ENCODE measurements at places on chromosomes 4 and X.

GRCh38 chrX:13430136-13430827, 110.4 kb upstream of the ATXN3L start:
- DNase-seq = no peak

DNA sequence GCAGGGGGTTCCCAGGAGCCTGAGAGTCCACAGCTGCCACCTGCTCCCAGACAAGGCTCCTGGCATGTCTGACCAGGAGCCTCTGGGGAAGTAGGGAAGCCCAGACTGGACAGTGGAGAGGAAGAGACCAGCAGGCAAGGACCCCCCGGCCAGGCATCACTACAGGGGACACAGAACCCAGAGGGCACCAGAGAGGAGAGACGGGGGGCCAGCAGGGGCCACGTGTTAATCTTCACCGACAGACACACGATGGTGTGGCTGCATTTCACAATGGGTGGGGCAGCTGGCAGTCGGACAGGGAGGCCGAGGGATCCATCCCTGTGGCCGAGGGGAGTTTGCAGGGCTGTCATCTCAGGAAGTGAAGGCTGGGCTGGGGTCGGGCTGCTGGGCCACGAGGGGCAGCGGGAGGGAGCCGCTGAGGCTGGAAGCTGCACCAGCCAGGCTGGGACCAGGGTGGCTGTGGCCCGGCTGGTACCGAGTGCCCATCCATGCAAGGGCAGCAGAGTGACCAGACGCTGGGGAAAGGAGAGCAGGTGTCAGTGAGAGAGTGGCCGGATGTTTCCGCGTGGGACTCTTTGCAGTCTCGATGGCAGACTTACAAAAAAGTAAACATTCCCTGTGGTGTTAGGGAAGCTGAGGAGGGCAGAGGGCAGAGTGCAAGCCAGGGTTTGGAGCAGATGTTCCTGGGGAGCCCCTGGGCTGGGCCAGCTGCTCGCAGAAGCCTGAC, 4.7 kb downstream of the PDE6B start:
- DNase-seq = no peak

- DNase-seq = no peak
These were observed 994.9 kb upstream of the SLIT2 start for GRCh38 chr4:19256823-19257222.

DNA sequence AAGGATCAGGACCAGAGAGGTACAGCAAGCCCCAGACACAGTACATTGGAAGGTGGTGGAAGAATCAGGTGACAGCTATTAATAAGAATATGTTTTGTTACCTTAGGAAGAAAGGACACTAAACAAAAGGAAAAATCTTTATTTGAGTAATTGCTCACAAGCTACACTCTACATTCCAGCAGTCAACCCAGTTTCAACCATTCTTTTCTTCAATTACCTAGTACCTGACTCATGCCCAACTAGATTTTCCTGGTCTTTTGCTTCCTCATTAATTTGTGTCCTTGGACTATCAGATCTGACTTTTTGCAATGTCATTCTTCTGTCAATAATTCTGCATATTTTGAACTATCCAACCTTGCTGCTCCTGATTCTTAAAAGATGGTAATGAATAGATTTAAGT, 22.5 kb upstream of the GLRA2 start:
- DNase-seq = no peak

DNA sequence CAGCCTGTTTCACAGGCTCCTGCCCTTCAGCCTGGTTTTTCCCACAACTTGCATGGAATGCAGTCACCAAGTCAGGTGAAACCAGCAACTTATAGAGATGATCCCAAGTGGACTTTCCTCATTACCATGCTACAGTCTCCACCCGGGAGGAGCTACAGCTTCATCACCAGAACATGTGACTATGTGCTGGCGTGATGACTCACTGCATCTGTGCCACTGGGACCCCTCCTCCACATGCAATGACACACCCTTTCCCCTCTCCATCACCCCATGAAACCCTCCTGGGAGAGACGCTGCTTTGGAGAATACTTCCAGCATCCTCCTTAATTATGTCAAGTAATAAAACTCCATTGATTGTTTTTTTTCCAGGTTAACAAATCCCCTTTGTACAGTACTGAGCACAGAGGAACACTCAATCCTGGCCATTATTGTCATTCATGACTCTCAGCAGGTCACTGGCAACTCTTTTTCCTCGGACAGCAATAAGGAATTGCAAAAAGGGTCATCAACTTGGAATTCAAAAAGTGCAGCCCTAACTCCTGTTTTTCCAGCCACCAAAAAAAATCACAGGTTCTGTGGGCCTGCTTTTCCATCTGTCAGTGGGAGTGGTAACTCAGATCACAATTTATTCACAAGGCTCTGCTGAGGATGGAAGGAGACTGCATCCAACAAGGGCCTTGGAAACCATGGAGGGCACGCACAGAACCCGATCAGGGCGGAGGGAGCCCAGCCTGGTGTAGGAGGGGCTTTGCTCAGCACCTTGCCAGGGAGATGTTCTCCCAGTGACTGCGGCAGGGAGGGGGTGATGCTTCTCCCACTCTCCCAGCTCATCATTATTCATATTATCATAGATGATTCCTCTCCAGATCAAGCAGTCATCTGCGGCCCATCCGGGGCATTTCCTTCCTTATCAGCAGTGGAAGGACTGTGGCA, 17.4 kb downstream of the QDPR start:
- no peak for DNase-seq

GRCh38 chr4:94634271-94634670, 123.5 kb upstream of the BMPR1B start:
- DNase-seq = no peak
